ENCODE measurements at places on chromosomes 1 and 21.

DNA sequence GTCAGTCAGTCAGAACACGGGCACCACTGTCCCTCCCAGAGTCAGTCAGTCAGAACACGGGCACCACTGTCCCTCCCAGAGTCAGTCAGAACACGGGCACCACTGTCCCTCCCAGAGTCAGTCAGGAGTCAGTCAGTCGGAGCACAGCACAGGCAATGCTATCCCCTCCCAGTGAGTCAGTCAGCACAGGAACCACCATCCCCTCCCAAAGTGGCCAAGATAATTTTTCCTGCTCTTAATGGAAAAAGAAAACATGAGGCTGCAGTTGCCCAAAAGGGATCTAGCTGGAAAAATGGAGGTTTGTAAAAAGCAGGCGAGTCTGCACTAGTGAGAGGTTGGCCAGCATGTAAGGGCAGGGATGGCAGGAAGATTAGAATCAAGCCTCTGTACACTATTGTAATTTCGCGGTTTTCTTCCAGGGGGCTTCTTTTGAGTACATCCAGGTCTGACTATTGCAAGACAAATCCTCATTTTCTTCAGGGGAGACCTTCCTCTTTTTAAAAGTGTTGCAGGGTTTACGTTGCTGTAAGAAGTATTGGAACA lies 213.8 kb downstream of the SIPA1L2 start:
- DNase-seq: no peak

- no peak for DNase-seq
Observed at GRCh38 chr1:193340331-193340730, 153.9 kb upstream of the B3GALT2 start.

DNA sequence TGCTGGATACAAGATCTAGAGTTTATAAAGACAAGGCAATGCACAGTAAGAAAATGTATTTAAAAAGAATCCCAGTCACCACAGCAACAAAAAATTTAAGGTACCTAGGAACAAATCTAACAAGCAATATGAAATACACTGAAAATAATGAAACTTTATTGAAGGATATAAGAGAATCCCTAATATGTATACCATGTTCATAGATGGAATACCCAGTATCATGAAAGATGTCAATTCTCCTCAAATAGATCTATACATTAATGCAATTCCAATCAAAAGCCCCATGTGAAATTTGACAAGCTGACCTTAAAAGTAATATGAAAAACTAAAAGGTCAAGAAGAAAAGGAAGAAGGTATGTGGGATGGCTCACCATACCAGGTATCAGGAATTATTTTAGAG lies 109.2 kb downstream of the COQ8A start:
- no peak for DNase-seq

GRCh38 chr1:57770772-57771171 lies 346.9 kb upstream of the DAB1 start:
- DNase-seq: no peak

DNA sequence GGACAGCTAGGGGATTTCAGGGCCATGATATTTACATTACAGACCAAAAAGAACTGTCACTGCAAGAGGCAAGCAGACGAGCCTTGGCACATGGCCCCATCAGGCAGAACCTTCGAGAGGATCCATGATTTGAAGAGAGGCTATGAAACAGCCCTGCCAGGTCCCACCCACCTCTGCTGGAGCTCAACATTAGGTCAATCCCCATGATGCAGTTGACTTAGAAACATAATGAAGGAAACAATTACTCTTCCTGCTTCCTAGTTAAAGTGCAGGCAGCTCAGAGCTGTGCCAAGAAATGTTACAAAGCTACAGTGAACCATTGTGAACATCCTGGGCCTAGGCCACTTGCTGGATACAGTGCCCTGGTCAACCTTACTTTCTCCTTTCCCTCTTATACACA lies 41.7 kb upstream of the PTCH2 start:
- DNase-seq: no peak

GRCh38 chr1:3746389-3746829 lies 5.8 kb upstream of the CCDC27 start:
- no peak for DNase-seq

DNA sequence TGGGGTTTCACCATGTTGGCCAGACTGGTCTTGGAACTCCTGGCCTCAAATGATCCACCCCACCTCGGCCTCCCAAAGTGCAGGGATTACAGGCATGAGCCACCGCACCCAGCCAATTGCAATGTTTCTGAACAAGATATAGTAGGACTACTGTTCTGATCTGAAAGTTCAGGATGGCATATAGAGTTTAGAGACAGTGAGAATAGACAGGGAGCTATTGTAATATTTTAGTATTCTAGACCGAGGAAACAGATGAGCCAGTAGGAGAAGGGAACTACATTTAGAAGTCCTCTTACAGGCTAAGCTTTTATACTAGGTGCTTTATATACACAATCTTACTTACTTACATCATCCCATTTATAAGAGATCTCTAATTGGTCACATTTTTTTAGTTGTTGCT lies 33.1 kb downstream of the SOAT1 start:
- DNase-seq: no peak

GRCh38 chr1:95982711-95983110 lies 738.9 kb upstream of the PTBP2 start:
- DNase-seq: no peak

DNA sequence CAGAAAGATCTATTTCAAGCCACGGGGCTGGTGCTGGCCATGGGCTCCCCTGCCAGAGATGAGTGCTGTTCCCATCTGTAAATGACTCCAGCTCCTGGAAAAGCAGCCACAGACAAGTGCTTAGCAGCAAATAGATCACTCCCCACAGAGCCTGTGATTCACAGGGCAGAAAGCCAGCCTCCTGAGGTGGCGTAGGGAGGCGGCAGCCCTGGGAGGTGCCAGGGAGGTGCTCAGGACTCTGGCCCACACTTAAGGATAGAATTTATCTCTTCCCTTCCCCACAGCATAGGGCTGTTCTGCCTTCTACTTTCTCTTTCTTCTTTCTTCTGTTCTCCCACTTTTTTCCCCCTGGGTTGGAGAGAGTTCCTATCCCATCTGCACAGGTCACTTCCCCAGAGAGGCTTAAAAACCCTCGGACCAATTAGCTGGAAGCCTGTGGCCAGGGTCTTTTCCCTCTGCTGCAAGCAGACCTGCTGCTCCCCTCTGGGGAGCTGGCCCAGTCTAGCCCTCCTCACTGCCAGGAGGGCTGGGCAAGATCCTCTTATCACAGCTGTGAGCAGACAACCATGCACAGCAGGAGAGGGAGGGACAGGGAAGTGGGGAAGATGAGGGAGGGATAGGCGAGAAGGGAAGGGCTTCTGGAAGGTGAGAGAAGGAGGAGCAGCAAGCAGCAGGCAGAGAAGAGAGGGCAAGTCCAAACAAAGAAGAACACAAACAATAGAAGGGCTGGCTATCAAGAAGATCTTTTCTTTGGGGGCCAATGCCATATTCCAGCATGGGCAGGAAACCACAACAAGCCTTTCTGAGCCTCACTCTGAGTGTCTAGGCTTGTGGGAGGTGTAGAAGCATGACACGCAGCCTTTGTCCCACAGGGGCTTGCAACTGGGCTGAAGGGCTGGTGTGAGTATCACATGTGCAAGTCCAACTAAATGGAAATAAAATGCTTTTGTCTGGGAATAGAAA lies 41.0 kb downstream of the KCND3 start:
- no peak for DNase-seq

DNA sequence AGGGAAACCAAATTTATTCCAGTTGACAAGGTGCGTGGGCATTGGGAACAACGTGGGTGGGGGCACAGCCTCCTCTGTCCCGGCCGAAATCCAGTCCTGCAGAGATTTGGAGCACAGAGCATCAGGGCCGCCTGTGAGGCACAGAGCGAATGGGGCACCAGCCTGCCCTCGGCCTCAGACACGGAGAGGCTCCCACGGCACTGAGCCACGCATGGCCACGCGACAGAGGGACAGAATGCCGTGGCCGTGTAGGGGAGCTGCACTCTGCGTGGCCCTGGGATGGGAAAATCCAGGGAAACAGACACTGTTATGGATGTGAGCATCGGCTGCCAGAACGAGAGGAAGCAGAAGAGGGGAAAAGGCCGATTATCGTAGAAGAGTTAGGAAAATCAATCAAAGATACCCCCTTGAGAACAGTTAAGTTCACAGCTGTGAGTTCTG lies 13.5 kb upstream of the C1orf159 start:
- no peak for DNase-seq

DNA sequence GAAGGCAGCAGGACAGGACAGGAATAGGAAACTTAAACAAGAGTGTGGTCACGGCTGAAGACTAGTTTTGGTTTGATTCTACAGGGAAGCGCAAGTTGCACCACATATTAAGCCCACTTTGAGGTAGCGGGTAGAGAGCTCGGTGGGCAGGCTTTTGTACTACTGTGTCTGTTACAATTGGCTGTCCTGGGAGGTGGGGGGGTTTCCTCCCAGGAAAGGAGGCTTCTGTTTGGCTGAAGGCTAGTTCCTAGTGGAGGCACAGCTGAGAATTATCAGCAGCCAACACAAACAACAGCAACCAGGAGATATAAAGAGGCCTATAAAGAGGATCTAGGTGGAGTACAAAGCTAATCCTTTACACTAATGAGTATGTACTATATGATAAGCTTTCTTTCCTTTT lies 62.7 kb downstream of the ZNF648 start:
- no peak for DNase-seq

GRCh38 chr1:12585536-12585935 lies 32.5 kb downstream of the DHRS3 start:
- DNase-seq: no peak

GRCh38 chr1:156895455-156895812 lies 1.9 kb downstream of the PEAR1 start:
- no peak for DNase-seq

DNA sequence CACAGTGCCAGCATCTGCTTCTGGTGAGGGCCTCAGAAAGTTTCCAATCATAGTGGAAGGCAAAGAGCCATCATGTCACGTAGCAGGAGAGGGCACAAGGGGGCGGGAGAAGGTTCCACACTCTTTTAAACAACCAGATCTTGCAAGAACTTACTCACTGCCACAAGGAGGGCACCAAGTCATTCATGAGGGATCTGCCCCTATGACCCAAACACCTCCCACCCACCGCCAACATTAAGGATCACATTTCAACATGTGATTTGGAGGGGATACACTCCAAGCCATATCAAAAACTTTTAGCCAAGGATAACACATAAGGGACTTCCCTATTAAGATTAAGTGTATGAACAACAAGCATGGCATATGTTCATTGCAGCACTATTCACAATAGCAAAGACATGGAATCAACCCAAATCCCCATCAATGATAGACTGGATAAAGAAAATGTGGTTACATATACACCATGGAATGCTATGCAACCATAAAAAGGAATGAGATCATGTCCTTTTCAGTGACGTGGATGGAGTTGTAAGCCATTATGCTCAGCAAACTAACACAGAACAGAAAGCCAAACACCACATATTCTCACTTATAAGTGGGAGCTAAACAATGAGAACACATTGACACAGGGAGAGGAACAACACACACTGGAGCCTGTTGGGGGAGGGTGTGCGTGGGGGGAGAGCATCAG lies 19.9 kb upstream of the SLC35F3 start:
- DNase-seq: no peak

GRCh38 chr21:32472890-32473765 lies 60.6 kb downstream of the EVA1C start:
- no peak for DNase-seq

DNA sequence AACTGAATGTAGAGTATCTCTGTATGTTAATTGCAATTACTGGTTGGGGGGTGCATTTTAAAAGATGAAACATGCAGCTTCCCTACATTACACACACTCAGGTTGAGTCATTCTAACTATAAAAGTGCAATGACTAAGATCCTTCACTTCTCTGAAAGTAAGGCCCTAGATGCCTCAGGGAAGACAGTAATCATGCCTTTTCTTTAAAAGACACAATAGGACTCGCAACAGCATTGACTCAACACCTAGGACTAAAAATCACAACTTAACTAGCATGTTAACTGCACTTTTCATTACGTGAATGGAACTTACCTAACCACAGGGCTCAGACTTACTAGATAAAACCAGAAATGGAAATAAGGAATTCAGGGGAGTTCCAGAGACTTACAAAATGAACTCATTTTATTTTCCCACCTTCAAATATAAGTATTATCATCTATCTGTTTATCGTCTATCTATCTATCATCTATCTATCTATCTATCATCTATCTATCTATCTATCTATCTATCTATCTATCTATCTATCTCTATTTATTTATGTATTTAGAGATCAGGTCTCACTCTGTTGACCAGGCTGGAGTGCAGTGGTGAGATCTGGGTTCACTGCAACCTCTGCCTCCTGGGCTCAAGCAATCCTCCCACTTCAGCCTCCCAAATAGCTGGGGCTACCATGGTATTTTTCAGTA lies 47.8 kb downstream of the CHML start:
- no peak for DNase-seq

DNA sequence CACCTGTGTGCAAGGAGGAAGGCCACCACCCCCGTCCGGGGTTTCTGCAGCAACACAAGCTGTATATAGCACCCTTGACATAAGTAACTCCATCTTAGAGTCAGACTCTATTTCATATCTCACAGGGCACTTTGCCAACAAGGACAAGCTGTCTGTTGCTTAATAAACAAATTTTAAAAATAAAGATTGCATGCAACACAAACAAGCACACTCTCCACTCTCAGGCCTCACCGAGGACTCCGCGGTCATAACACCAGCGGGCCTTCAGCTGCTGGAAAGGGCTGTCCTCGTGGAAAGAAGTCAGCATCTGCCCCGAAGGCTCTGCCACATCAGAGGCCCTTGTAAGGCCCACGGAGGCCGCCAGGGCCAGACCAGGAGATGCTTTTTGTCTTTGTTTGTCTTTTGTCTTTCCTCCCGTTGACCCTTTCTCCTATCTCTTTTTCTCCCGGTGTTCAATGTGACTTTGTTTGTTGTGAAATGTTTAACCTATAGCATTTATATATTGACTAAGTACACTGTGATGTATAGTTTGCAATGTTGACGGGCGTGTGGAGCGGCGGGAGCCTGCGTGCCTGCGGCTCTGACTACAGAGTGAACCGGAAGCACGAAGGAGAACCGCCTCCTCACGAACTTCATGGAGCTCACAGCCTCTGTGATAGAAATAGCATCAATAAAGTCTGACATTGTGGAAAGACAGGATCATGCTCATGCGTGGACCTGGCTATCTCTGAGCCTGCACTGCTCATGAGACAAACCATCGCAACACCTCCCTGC lies 24.1 kb downstream of the MEGF6 start:
- no peak for DNase-seq

DNA sequence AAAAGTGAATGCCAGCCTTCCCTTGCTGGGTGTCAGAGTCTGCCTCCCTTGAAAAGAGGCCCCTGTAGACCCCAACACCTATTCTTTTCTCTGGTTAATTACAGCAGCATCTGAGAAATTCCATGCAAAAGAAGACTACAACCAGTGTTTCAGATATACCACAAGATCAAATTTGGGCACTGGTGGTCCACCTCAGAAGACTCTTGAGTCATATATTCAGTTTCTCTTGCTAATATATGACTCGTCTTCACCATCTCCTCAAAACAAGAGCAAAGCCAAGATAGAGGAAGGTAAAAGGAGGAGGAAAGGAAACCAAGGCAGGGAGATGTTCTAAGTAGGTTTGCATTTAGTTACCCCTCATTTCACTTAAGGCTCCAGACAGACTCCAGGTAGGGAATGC lies 259.9 kb downstream of the ZNF648 start:
- DNase-seq: no peak

Measured in stimulated activated CD4-positive, alpha-beta T cell treated with anti-CD3 and anti-CD28 coated beads, Interleukin-4, amount 100 ng/mL, for 1 hour (primary cell).